ENCODE measurements at places on chromosomes 6 and 20. TPM values are rescaled to one million over a fixed set of nuclear protein-coding genes. Genes with fewer than 3 reads are reported as not detected.
A peak's percentile ranks its signal among the peaks of the same experiment; 100 is the strongest.

The PPP1R11 gene
- total RNA-seq: 10.5 TPM

The VNN1 gene
- 0.31 TPM for total RNA-seq

The SPEF1 gene
- not detected for total RNA-seq

The PKIG gene
- 42.5 TPM for total RNA-seq

The CPNE5 gene
- 8.7 TPM for total RNA-seq

The ZSCAN12 gene
- total RNA-seq: 11.8 TPM

The RSPH4A gene
- 0.62 TPM for total RNA-seq

The BMP6 gene
- 10.7 TPM for total RNA-seq

The APCDD1L gene
- 5.1 TPM for total RNA-seq

The GSTA2 gene
- total RNA-seq: not detected

The TFAP2C gene
- 9.2 TPM for total RNA-seq

The OLIG3 gene
- total RNA-seq: not detected

GRCh38 chr6:27775796-27776184 lies 136.4 kb downstream of the OR2B2 start:
- DNase-seq: no peak

- DNase-seq: peak; percentile 40
Observed at GRCh38 chr6:165721356-165721755, 58.3 kb upstream of the PDE10A start.

DNA sequence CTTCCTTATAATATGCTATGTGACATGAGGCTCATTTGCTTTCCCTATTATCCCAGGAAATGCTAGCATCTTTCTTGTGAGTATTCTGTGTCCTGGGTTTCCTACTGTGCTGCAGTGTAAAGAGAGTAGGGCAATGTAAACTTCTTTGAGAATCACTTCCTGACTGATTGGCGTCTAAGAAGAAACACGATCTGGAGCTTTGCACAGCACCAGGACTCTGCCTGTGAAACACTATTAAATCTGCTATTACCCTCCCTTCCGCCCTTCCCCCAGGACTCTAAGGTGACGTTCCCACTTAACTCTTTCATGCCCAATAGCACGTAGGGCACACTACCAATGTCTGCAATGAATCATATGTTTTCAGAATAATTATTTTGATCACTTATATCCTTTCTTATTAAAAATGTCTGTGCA lies 607.3 kb upstream of the CITED2 start:
- DNase-seq: peak; percentile 77

DNA sequence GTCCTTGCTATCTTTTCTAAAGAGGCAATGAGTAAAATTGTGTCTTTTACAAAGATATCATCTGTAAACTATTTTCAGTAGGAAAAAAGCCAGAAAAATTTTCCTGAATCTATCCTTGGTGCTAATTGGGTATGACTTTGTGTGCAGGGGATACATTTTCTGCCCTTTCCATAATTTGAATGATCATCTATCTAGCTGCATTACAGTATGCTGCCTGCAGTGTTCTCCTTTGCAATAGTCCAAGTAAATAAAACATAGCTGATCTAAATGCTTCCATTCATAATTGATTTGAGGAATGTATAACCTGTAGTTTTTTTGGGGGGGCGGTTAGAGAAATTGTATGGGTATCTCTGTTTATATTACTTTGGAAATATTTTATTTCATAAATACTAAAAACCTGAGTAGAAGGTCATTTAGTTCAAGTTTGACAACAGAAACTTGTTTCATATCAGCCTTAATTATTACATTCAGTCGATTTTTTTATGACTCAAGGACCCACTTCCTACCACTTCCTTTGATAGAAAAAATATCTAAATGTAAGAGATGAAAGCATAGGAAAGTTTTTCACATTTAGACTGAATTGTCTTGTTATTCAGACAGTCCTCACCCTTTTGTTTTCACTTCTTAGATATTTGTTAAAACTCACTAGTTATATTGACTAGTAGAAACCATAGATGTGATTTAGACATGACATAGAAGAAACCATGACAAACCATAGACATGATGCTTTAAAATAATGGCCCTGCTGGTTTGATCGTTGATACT lies 75.3 kb downstream of the AIG1 start:
- DNase-seq: no peak

DNA sequence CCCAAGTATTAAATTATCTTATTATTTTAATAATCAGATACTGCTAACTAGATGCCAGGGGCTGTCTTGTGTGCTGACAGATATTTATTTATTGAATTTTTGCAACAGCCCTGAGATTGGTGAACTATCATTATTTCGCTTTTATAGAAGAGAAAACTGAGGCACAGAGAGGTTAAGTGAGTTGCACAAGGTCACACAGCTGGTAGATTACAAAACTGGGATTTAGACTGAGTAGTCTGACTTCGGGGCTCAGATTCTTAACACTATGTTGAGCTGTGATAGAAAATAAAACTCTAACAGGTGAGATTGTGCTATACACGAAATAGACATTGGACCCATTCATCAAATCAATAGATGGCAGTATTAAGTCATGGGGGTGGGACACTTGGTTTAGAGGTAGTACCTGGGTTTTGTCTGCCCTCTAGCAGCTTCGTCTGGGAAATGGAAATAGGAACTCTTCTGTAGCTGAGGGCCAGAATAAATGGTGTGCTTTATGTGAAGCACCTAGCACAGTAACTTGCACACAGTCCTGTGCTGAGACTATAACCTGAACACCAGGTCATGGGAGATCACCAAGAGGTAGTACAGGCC lies 113.4 kb downstream of the B3GAT2 start:
- DNase-seq: no peak

GRCh38 chr20:63577317-63577894 lies 3.4 kb upstream of the HELZ2 start:
- peak; percentile 56 for DNase-seq

DNA sequence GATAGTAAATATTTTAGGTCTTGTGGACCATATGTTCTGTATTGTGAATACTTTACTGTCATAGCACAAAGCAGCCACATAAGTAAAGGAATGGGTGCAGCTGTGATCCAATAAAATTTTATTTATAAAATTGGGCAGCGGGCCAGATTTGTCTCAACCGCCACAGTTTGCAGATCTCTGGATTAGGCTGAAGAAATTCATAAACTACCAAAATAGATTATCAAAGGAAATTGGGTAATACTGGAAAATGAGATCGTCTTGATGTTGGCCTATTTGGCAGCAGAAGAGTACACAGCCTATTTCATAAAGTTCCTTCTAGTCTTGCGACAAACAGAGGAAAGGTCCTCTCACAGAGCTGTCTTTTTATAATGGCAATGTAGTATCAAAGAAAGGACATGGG lies 69.8 kb downstream of the DZANK1 start:
- peak; percentile 12 for DNase-seq

DNA sequence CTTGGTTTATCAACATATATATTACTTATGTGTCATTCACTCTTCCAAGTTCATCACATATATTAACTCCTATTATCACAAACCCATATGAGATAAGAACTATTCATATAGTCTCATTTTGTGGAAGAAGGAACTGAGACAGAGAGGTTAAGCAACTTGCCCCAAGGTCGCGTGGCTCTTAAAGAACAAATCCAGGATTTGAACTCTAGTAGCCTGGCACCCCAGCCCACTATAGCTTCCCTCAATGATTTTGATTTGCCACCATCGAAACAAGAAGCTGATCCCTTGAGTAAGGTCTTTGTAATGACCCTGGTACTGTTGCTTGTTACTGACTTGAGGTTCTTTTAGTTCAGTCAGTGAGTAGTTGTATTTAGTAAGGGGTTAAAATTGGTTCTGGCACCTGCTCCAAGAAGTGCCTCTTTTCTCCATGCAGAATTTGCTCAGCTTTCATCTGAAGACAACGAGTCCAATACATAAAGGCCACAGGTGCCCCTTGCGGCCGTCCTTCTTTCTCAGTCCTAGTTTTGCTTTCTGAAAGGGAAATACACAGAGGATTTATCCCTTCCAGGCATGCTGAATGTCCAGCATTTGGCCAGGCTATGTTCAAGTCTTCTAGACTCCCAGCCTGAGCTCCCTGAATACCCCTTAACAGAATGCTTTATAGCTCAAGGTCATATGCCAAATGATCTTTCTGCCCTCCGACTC lies 253.0 kb downstream of the TBC1D7 start:
- no peak for DNase-seq

GRCh38 chr20:41100001-41100480 lies 37.3 kb upstream of the PLCG1 start:
- DNase-seq: no peak

GRCh38 chr20:54629632-54630031 lies 154.2 kb downstream of the DOK5 start:
- DNase-seq: no peak

DNA sequence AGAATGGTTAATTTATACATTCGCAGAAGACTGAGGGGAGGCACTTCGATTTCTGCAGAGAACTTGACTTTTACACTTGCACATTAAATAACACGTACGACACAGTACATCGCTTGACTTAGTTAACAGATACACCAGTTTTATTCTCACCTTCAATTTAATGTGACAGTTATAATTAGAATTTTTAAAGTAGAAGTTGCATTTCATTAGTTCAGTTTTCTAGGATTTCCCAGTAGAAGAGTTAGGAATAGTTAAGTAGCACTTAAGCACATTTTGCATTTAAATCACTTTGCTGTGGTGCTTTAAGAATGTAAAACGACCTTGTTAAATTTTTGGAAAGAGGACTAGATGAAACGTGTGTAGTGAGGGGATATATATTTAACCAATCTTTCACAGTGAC lies 1.6 kb upstream of the BEND3 start:
- no peak for DNase-seq

DNA sequence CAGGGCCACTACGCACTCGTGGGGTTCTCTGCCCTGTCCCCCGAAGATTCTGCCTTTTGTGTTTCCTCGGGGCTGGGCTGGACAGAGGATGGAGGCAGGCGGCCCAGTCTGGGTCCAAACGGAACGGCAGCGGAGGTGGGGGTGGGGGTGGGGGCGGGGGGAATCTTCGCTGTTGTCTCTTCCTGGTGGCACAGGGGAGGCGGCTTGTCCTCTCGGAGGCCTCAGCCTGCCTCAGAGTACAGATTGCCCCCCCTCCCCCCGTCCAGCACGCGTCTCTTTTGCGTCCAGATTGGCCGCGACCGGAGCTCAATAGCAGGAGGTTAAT lies 1.4 kb upstream of the INSM1 start:
- no peak for DNase-seq

GRCh38 chr20:22686097-22686496 lies 101.7 kb upstream of the FOXA2 start:
- DNase-seq: peak; percentile 71

- no peak for DNase-seq
Observed at GRCh38 chr6:91487696-91488392, 901.0 kb upstream of the MAP3K7 start.

DNA sequence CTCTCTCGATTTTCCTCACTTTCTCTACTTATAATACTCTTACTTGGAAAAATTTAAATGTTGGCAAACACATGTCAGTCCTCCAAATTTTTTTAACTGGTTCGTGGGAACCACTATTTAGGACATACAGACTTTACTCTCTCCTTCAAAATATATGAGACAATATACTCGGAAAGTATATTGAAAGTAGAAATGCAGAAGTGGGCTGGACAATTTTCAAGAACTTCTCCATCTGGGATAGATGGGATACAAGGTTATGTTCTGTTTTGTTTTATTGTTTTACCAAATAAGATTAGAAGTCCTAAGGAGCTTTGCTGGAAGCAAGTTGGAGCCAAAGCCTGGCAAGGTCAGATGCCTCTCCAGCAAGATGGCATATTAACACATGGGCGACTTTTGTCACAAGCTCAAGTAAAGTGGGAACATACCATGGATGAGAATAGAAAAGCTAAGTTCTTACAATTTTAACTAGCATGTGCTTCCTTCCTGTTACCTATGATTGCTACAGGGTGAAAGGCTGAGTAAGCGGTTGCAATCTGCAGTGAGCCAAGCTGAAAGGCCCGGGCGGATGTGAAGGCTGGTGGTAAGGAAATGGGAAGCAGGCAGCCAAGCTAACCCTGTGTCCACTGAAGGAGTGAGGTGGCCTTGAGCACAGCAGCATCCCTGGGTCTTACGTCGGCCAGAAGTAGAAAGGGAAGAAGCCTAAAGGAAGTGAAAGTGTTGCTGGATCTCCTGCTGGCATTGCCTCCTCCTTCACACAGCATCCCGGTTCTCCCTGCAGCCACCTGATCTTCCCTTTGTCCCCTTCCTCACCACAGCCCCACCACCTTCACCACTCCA lies 7.1 kb downstream of the MAP3K5 start:
- DNase-seq: no peak

DNA sequence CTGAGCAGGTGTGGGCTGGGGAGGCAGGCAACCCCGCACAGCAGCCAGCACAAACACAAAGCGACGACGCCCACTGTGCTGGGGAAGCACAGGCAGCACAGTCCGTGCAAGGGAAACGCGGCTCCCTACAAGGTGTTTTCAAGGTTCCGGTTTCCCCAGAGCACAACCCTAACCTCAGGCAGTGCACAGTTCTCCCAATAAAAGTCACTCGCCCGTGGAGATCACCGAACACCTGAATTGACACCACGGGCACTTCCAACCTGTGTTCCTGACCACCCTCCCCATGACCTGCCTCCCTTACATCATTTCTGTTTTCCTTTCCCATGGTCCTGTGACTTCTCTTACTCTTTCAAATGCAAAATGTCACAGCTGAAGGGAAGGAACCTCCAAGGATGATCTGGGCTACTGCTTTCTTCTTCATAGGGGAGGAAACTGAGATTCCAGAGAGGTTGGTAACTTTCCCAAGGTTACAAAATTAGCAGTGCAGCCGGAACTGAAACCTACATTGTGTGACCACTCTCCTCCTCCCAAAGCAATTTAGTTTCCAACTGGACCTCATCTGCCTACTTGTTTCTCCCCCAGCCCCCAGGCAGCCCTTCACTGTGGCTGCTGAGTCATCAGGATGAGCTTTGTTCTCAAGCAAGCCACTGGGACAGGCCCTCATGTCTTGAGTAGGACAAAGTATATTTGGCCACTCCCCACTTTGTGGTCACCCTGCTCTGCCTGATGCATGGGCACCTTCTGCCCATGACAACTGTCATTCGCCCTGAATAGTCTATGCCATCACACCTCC lies 125.3 kb downstream of the ATXN1 start:
- DNase-seq: no peak

DNA sequence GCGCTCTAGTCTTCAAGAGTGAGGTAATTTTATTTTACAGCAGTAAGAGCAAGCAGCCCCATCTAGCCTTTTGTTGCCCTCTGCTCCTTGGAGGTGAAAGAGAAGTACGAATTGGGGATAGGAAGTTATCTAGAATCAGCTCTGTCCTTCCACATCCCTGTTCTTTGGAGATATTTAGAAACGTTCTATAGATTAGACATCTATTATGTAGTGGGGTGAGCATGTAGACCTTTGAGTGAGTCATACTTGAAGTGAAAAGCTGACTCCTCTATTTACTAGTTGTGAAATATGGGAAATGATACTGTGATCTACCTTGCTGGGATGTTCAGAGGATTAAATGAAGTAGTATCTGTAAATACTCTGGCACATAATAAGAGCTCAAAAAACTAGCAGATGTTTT lies 36.0 kb upstream of the SLC35D3 start:
- DNase-seq: no peak

DNA sequence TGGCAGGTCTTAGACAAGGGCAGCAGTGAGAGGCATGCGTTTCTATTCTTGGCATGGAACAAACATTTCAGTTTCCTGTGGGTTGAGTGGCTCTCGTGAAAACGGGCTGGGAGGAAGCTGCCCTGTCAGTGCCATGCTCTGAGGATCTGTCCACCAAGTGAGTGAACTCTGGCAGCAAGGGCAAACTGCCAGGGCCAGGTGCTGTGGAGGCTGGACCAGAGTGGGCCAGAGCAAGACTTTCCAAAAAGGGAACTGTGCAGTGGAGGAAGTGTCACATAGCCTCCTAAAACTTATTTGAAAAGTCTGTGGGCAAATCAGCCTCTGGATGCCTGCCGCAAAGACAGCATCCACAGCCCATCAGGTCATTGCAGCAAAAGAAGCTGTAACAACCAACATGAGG lies 44.2 kb upstream of the TAB2 start:
- DNase-seq: no peak
